HS-27A (cell line): ENCODE measurements at places on chromosomes 3 and 15.

DNA sequence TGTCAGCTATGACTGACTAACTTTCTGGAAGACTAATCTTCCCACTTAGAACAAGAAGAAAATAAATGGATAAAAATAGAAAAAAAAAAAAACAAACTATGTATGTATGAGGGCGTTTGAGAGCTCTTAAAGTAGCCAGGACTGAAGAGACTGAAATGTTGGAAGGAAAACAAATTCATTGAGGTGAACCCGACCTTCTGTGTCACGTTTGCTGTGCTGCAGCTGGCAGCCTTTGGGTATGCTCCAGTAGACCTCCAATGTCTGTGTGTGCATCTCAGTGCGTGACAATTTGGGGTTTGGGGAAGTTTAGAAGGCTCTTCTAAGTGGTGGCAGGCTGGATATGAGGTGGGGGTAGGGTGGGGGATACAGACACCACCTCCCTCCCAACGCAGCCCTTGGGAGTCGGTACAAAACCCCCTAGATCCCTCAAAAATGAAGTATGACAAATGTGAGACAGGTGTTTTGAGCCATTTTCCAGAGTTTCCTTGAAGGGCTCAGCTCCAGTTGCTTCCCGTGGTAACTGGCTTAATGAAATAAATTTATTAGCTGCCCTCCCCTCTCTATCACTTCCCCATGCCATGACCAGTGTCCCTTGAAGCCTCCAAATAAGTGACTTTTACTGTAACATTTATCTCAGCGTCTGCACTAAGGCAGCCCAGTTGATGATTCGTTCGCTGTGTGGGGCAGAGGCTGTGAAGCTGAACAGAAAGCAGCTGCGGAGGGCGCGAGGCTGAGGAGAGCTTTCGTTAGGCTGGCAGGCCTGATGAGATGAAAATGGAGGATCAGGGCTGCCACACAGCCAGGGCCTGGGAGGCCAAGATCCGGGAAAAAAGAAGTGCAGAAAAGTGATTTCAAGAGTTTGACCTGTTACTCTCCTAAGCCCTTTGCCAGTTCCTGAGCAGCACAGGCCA is 34.9 kb upstream of the GABRB3 start:
- DNase-seq, result no peak

DNA sequence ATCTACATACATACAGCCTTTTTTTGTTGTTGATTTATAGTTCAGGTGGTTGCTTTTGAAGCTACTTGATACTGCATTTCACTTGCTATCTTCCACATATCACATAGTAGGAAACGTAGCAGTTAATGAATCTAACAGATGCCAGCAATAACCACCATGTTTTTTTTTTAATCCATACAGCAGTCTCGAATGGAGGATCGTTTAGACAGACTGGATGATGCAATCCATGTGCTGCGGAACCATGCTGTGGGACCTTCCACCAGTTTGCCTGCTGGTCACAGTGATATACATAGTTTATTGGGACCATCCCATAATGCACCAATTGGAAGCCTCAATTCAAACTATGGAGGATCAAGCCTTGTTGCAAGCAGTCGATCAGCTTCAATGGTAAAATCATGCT is 123.2 kb upstream of the CGNL1 start:
- no peak for DNase-seq

DNA sequence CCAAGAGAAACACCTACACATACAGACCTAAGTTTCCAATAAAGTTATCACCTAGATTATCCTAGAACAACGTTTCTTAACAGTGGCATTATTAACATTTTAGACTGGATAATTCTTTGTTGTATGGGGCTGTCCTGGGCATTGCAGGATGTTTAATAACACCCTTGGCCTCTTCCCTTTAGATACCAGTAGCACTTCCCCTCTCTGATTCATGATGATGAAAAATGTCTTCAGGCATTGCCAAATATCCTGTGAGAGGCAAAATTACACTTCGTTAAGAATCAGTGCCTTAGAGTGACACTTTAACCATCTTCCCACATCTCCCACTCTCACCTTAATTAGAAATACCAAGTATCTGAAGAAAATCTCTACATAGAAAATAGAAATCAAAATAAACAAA is 352.6 kb downstream of the CGGBP1 start:
- DNase-seq, result no peak

GRCh38 chr3:98971169-98971681 is 69.7 kb upstream of the DCBLD2 start:
- peak; percentile 92 for DNase-seq

DNA sequence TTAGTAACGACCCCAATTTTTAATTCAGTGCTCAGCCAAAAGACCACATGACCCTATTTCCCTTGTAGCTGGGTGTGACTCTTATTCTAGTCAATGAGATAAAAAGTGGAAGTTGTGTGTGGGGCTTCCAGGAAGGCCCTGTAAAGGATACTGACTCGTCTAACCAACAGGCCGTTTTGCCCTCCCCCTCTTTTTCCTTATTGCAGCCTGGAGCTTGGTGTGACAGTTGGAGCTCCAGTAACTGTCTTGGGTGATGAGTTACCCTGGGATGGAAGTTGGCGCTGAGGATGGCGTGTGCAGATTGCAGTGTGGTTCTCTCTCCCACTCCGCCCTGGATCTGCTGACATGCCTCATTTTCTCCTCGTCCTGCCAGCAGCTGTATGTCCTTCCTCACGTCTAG is 209.3 kb upstream of the PROK2 start:
- DNase-seq, result no peak

- DNase-seq, result no peak
Measured at GRCh38 chr3:134809427-134810051, 14.5 kb downstream of the EPHB1 start.
